NCI-H526 treated with DMSO at 0.1 percent for 48 hours (cell line): ENCODE measurements at places on chromosomes 2 and 18.

DNA sequence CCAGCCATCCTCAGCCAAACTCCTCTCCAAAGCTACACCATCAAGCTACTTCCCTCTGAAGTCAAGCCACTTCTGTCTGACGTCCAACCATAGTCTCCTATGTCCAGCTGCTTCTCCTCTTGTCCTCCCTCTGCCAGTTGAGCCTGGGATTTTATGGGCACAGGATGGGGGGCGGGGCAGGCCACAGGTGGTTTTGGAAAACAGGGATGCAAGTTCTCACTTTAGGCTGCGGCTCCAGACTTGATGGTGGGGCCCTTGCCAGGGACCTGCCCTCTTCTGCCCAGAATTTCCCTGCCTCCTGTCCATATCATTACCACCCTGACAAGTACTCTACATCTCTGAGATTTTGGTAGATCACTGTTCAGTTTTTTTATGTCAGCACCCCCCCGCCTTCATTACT lies 41.6 kb downstream of the TEX51 start:
- no peak for DNase-seq

GRCh38 chr2:186641132-186641806 lies 51.4 kb downstream of the ITGAV start:
- no peak for DNase-seq

- no peak for DNase-seq
Observed at GRCh38 chr2:159243529-159243928, 43.0 kb downstream of the WDSUB1 start.

- no peak for DNase-seq
Observed at GRCh38 chr2:96095116-96095636, 21.2 kb downstream of the ADRA2B start.

DNA sequence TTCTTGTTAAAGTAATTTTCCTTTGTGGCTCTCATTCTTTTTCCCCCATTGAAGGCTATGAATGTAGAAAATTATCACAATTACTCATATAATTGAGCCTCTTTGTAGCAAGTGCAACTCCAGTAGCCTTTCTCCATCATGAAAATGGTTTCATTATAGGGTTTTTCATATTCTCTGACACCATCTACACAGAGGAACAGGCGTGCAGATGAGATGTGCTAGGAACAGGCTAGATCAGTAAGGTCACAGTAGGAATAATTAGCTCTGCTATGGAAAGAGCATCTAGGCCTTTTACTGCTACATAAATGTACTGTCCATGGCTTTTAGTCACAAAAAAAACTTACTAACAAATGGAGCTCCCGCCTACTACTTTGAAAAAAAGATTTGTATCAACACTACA lies 12.6 kb upstream of the DLX1 start:
- peak; percentile 76 for DNase-seq

DNA sequence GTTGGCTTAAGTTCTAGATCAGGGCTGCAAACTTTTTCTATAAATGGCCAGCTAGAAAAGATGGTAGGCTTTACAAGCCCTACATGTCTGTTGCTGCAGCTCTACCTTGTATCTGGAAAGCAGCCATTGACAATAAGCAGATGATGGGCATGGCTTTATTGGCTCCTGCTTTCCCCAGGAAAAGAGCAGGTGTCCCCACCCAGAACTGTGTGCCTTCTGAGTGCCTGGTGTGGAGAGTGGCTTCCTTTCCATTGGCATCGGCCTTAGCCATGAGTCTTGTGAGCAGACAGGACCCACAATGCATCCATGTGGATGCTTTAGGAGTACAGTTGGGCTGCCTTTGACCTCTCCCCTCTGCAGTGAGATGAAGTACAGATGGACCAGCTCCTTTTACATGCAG lies 120.2 kb downstream of the CD8B2 start:
- DNase-seq: no peak

GRCh38 chr2:241489088-241489487 lies 19.3 kb downstream of the STK25 start:
- DNase-seq: no peak

DNA sequence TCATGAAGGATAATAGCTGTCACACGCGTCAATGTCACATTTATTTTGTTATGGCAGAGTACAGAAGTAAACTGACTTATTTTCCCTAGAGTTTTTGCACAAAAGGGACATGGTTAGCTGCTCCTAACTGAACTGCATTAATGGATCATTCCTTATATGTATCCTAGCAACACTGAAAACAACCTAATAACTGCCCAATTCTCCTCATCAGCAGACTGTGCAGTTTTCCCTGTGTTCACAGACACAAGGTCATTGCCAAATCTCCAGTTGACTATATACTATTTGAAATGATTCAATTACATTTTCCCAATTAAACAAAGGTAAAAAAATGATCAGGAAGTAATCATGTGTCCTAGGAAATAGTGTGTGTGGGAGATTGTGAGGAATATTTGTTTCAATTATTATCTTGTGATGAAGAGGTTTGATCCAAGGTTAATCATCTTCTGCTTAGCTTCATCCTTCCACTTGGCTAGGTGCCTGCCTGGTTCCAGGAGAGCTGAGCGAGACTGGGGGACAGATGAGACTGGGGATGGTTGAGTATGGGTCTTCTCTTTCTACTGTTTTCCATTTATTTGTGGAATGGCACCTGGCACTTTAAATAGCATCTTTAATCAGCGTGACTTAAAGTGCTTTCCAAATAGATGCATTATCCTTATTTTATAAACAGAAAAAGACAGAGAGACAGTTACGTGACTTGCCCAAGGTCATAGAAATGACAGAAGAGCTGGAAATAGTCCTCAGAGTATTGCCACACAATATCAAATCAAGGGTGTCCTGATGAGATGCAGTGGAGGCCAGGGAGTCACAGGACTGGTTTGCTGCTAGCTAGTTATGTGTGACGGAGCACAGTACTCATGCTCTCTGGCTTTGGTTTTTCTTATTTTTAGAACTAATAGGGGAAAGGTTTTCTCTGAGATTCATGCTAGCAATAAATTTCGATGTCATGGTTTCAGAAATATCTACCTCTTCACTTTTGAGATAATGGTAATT lies 335.6 kb downstream of the PIK3C3 start:
- DNase-seq: no peak

GRCh38 chr2:32862269-32863055 lies 84.3 kb upstream of the LTBP1 start:
- no peak for DNase-seq

GRCh38 chr2:3408781-3409180 lies 29.3 kb downstream of the TRAPPC12 start:
- DNase-seq: no peak

- no peak for DNase-seq
Observed at GRCh38 chr2:150296770-150297546, 190.5 kb downstream of the RND3 start.

GRCh38 chr2:22798386-22798785 lies 586.6 kb upstream of the KLHL29 start:
- DNase-seq: no peak

GRCh38 chr2:24820175-24820513 lies 26.9 kb downstream of the CENPO start:
- no peak for DNase-seq

GRCh38 chr2:98730707-98731040 lies 258 bp downstream of the MGAT4A start:
- DNase-seq: no peak

GRCh38 chr2:64848363-64848762 lies 140.8 kb upstream of the SLC1A4 start:
- no peak for DNase-seq

GRCh38 chr2:101930019-101930418 lies 61.7 kb upstream of the IL1R2 start:
- DNase-seq: no peak

DNA sequence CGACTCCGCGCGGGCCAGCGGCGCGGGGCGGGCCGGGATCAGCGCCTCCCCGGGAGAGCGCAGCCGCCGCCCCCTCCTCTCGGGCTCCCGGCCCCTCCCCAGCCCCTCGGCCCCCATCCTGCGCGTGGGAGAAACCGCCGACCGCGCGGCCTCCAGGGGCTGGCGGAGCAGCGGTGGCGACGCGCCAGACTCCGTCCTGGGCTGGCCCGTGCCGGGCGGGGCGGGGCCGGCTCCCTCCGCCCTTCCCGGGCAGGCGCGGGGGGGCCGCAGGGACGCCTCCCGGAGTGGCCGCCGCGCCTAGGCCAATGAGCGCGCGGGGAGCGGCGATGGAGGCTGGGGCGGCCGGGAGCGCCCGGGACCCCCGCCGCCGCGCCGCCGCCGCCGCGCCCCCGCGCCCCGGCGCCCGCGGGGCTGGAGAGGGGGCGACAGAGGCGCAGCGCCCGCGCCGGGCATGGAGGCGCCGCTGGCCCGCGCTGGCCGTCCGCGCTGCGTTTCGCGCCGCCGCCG lies 49.1 kb downstream of the KCNIP3 start:
- DNase-seq: no peak

DNA sequence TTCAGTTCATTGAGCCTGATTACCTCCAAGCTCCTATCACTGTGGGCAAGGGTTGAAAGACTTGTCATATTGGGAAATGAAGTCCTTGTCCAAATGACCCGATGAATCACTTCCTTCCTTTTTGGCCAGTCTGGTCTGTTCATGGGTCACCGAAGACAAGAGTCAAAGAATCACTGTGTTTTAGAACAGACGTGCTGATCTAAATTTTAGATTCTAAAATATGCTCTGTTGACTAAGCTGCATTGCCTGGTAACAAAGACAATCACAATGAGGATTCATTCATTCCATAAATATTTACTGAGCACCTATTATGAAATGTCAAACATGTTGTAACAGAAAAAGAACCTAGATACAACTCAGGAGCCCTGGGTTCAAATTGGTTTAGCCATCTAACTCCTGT lies 99.4 kb upstream of the RND3 start:
- DNase-seq: no peak

- DNase-seq: no peak
Observed at GRCh38 chr2:100234141-100234540, 88.2 kb downstream of the LONRF2 start.

DNA sequence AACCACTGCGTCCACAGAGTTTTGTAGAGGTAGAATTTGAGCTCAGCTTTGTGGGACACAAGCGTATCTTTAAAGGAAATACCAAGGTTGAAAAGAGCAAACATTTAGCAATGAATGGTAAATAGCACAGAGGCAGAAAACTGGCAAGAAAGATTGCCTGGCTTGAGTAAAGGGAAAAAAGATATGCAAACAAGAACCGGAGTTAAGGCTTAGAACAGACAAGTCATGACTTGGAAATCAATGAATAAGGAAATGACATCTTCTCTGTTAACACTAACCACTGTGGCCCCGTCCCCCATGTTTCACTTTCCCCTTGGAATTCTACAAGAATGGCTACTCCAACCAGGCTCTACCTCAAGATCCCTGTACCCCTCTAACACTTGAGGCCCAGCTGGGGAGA lies 3.8 kb downstream of the STAM2 start:
- no peak for DNase-seq

DNA sequence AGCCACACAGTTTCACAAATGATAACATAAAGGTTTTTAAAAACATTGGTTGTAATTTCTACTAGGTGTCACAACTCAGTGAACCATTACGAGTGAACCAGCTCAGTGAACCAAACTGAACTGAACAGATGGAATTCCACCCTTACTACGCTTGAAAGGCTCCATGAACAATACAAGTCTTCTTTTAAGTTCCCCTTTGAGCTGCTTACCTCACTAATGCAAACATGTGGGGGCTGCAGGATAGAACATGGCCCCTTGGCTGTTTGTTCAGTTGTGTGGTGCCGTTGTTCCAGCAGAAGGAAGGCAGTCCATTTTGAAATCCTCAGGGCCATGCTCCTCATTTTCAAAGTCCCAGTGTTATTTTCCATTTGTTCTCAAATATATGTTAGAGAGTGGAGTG lies 30.7 kb upstream of the KLHL14 start:
- peak; percentile 86 for DNase-seq

DNA sequence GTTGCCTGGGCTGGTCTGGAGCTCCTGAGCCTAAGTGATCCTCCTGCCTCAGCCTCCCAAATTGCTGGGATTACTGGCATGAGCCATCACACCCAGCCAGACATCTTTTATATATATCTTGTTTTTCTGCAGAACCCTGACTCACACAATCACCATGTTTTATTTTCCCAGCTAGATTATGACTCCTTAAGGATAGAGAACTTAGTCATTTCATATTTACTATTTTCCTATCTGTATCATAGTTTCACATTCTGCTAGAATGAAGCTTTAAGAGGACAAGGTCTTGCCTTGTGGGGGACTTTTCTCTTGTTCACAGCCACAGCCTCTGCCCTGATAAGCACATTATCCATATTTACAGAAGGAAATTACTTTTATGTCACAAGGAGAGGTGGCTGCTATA lies 73.9 kb downstream of the LBH start:
- DNase-seq: no peak

GRCh38 chr2:98181346-98181745 lies 94.4 kb downstream of the VWA3B start:
- DNase-seq: no peak

GRCh38 chr2:132979339-132980093 lies 309.5 kb upstream of the LYPD1 start:
- no peak for DNase-seq

GRCh38 chr2:38474021-38474456 lies 97.0 kb upstream of the ATL2 start:
- no peak for DNase-seq

- no peak for DNase-seq
Observed at GRCh38 chr2:74063486-74063885, 78.8 kb downstream of the TET3 start.

- no peak for DNase-seq
Observed at GRCh38 chr2:182057002-182057401, 71.3 kb downstream of the PPP1R1C start.

- no peak for DNase-seq
Observed at GRCh38 chr18:21481739-21482138, 118.8 kb downstream of the ESCO1 start.

GRCh38 chr2:73907840-73908452 lies 15.1 kb downstream of the ACTG2 start:
- DNase-seq: no peak

DNA sequence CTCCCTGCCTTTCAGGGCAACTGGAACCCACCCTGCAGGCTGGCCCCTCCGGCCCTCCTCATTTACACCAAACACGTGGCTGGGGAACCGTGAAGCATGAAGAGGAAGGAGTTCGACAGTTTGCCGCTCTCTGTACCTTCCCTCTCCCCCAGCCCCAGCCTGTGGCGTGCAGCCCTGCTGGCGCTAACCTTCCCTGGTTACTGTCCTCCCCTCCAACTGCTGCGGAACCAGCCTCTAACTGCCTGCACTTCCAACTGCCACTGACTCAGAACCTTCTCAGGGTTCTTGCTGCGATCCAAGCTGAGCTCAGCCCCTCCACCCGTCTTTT lies 19.2 kb upstream of the GNAL start:
- DNase-seq: no peak

DNA sequence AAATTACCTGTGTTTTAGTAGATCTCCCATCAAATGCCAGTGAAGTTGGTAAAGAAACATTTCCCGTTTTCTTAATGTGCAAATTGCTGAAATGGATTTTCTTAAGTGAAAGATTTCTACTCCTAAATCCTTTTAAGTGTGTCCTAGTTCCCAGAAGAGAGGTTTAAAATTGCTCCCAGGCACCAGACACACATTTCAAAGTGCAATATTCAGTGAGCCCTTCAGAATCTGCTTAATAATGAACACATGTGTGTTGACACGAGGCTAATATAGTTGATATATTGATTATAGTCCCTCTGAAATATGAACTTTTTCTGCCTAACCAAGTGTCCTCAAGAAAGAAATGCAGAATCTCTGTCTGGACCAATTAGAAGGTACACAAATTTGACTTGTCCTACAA lies 861.7 kb upstream of the CNTNAP5 start:
- no peak for DNase-seq

- DNase-seq: no peak
Observed at GRCh38 chr2:120779781-120780283, 44.2 kb downstream of the GLI2 start.

GRCh38 chr2:226715347-226715990 lies 84.2 kb downstream of the IRS1 start:
- DNase-seq: no peak
